Cardiac septum (tissue), 1 donor: ENCODE measurements at places on chromosomes 7 and 10. TPM values are rescaled to one million over a fixed set of nuclear protein-coding genes. Genes with fewer than 3 reads are reported as not detected.

- no peak for DNase-seq
These were observed 165.0 kb upstream of the CNTNAP2 start for GRCh38 chr7:145951566-145951965.

- no peak for DNase-seq
These were observed 189.2 kb downstream of the CSTF2T start for GRCh38 chr10:51510231-51510630.

GRCh38 chr10:89981891-89982290 is 280.5 kb downstream of the KIF20B start:
- no peak for DNase-seq

DNA sequence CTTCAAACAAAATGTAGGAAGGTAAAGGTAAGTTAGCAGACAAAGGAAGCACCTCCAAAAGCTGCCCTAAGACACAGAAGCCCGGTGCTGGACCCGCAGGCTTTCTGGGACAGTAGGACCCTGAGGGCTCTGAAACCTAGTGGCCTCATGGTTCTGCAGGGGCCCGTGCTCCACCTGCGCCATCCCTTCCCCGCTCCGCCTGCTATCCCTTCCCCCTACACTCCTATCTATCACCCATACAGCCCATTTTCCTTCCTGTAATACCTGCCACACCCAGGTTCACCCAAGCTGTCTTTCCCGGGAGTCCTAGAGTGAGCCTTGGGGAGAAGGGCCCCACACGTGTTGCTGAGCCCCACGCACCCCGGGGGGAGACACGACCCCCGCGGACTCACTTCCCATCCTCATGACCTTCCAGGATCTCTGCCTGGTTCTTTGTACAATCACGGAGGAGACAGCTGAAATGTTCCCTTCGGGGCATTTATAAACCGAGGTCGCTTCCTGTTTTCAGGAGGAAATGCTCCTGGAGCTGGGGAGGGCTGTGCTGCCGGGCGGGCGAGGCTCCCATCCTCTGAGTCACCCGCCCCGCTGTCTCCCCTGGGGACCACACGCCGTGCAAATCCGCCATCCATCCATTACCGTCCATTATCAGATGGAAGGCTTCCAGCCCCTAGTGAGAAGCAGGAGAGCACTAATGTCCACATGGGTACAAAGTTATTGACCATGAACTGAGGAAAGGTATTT is 251.7 kb upstream of the PITRM1 start:
- no peak for DNase-seq

GRCh38 chr10:57963546-57963945 is 304.1 kb downstream of the IPMK start:
- no peak for DNase-seq

- DNase-seq = no peak
These were observed 131.5 kb downstream of the CCDC7 start for GRCh38 chr10:32577448-32577847.

DNA sequence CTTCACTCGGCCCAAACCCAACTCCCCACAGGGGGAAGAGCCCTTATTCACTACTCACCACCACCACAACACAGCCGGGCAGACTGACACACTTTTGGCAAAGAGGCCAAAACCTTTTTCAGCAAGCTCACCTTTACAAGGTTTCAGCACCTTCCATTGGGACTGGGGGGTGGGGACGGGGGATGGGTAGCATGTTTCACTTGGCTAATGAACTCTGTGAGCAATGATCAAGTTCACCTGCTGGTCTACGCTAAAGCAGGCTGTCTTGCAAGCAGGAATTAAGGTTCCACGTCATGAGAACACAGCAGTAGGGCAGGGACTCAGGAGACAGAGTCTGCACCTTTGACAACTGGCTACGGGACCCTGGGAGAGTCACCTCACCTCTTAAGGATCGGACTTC is 7.0 kb downstream of the FAM53B start:
- DNase-seq = no peak

DNA sequence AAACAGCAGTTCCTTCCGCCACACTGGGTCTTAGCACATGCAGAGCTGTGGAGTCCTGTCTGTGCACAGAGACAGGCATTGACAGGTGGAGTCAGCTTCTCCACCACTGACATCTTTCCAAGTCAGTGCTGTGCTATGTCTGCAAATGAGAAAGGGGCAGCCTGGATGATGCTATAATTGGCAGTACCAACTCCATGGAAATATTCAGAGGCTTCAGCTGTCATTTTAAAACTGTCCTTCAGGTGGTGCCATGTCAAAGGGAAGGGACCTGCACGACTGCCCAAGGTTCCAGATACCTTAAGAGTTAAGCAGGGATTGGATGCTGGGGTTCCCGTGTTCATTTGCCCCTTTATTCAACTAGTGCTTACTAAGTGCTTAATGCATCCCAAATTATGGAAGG is 258.0 kb upstream of the PRKCQ start:
- DNase-seq = no peak

GRCh38 chr7:42159130-42159529 is 77.9 kb downstream of the GLI3 start:
- no peak for DNase-seq

GRCh38 chr10:122117475-122117874 is 128.5 kb downstream of the TACC2 start:
- DNase-seq = no peak

DNA sequence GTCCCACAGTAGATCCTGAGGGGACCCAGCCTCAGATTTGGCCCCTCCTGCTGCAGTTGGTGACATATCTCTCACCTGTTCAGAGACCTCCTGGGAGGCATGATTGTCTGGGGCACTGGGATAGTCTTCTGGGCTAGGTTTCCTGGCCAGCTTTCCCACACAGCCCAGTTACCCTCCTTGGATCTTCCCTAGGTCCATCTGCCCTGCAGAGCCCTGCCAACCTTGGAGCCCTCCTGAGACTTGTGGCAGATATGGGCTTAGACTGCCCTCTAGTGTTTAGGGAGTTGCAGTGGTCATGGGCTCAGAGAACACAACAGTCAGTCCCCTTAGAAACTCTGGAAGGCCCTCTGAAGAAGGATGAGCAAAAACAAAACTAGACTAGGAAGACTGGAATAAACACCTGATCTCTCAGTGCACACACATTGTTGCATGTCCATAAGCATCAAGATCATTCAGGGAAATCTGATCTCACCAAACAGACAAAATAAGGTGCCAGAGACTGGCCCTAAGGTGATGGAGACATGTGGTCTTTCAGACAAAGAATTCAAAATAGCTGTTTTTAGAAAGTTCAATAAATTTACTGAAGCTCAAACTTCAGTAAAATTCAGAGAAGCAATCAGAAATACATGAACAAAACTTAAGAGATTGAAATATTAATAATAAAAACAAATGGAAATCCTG is 324.6 kb downstream of the ATRNL1 start:
- no peak for DNase-seq

- no peak for DNase-seq
These were observed 367.9 kb upstream of the MBL2 start for GRCh38 chr10:53140506-53140905.

- peak; percentile 93 for DNase-seq
These were observed 4.2 kb upstream of the PILRA start for GRCh38 chr7:100369105-100369504.

GRCh38 chr10:110223298-110223925 is 16.0 kb downstream of the MXI1 start:
- DNase-seq = no peak

DNA sequence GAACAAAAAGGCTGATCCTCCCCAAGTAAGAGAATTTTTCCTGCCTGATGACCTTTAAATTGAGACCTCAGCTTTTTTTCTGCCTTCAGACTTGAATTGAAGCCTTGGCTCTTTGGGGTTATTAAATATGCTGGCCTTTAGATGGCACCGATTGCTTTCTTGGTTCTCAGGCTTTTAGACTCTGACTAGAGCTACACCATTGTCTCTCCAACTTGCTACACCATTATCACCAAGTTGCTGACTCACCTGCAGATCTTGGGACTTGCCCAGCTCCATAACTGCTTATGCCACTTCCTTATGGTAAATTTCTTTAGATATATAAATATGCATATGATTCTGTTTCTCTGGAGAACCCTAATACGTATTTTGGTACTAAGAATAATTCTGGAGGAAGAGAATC is 3.1 kb upstream of the ABCA13 start:
- DNase-seq = no peak

DNA sequence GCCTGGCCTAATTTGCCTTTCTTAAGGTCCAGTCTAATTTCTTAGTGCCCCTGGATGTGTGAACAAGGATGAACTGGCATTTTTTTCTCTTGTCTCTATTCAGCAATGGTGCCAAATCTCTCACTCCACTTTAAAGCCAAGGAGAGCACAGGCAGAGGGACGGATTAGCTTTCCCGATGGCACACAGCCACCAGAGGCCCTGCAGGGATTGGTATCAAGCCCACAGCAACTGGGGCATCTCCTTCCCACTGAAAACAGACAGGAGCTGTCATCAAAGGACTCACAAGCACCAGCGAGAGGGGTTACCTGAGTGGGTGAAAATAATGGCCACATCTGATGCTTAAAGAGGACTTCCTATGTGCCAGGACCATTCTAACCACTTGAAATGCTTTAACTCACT is 83.1 kb downstream of the ITIH5 start:
- DNase-seq = no peak

DNA sequence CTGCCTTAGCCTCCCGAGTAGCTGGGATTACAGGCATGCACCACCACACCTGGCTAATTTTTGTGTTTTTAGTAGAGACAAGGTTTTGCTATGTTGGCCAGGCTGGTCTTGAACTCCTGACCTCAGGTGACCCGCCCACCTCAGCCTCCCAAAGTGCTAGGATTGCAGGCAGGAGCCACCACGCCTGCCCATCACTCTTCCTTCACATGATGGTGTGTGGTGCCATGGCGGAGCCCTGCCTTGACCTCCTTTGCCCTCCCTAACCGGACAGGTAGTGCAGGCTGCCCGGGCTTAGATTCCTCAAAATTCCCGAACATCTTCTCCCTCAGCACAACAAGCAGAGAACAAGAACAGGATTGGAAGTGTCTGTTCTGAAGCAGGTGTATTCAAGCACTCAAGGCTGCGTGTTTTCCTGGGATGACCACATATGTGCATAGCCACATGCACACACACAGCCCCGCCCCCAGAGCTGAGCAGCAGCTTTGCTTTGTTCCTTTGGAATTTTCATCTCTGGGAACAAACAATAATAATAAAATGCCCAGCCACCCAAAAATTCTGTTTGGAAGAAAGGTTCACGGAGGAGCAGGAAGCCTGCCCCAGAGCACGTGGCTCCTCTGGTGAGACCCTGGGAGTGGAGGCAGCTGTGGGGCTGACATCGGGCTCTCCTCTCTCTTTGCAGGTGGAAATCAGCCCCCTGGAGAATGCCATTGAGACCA is 131.3 kb upstream of the NPS start:
- no peak for DNase-seq

- DNase-seq = no peak
These were observed 95.3 kb upstream of the DNAJB12 start for GRCh38 chr10:72449941-72450441.

- DNase-seq = no peak
These were observed 47.0 kb downstream of the PTN start for GRCh38 chr7:137296576-137296975.

DNA sequence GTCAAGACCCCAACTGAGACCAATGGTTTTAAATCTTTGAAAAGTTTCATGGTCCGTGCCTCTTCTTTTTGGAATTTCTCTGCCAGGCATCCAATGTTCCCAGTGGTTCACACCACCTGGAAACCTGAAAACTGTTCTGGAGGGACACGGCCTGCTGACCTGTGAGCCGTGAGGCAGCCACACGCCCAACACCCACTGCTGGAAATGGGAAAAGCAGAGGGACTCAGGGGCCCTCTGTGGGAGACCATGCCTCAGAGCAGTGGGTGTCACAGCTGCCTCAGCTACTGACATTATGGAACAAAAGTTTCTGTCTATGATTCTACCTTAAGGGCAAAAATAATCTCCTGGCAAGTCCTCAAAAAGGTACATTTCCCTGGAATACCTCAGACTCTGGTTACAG is 70.4 kb upstream of the VIPR2 start:
- DNase-seq = no peak

GRCh38 chr7:27587429-27587828 is 75.3 kb downstream of the HIBADH start:
- no peak for DNase-seq

- no peak for DNase-seq
These were observed 160.8 kb downstream of the PFKFB3 start for GRCh38 chr10:6363511-6363910.

GRCh38 chr7:139422126-139422525 is 61.3 kb downstream of the KLRG2 start:
- DNase-seq = no peak

DNA sequence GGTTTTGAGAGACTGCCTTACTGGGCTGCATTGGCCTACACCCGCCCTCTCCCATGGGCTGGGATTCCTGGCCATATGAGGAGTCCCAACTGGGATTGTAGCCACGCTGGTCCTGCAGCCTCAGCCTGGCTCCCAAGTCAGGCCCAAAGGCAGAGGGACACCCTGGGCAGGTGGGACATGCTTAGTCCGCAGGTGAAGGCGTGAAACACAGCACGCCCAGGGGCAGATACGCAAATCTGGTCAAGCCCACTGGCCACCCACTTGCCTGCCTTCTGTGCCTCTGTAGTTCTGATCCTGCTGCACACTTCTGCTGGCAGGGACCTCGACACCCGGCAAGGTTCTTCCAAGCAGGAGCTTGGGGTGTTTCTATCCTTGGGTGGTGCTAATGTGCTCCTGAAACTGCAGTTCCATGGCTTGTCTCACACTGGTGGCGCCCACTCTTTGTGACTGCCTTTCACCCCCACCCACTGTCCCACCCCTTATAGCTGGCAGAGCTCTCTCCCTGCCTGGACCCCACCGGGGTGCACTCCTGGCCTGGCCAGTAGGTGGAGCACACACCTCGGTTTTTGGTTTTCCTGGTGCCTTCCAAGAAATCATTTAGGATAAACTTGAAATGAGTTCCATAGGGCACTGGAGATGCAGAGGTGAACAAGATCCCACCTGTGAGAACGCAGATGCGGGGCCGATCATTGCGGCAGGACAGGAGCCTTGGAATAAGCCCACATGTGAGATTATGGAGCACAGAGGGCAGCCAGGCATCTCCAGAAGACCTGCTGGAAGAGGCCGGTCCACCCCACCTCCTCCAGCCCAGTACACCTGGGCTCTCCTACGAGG is 47.9 kb downstream of the MKI67 start:
- DNase-seq = no peak

GRCh38 chr10:72659694-72660093 is 32.2 kb upstream of the MCU start:
- DNase-seq = no peak

Gene HNRNPF
- total RNA-seq = 80.8 TPM

Gene IRF5
- total RNA-seq = 1.6 TPM

Gene PIP
- total RNA-seq = not detected

Gene HOXA10
- not detected for total RNA-seq

Gene MNX1
- total RNA-seq = not detected

Gene XPNPEP1
- total RNA-seq = 43.5 TPM

Gene SPDYE11
- not detected for total RNA-seq

Gene COL26A1
- not detected for total RNA-seq

Gene ITPRID1
- total RNA-seq = not detected

Gene LLCFC1
- total RNA-seq = not detected

Gene MASTL
- total RNA-seq = 1.8 TPM

Gene NXPH1
- total RNA-seq = not detected

Gene SFXN2
- 2.8 TPM for total RNA-seq

Gene GPER1
- 2.9 TPM for total RNA-seq

Gene HOXA5
- 0.30 TPM for total RNA-seq

Gene SYNPO2L
- 792 TPM for total RNA-seq
